ENCODE measurements at places on chromosomes 7 and 10.

- DNase-seq, result peak; percentile 93
Observed at GRCh38 chr7:41955893-41956675, 253.2 kb upstream of the INHBA start.

DNA sequence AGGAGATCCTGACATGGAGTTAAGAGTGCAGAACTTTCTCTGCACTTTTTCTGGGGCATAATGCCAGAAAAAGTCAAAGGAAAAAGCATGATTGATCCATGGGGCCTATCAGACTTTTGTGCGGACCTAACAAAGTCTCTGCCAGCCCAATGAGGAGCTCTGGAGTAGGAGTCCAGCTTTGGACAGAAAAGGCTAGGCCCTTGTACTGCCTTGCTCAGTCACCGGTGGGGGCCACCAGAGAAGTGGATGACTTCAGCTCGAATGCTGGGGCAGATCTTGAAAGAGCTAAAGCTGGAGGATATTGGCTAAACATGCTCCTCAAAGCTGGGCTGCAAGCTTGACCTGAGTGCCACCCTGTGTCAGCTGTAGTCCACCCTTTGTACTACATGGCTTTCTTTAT lies 2.8 kb upstream of the ZC3HAV1 start:
- DNase-seq, result no peak

GRCh38 chr10:80480852-80481251 lies 26.7 kb downstream of the TSPAN14 start:
- DNase-seq, result no peak

DNA sequence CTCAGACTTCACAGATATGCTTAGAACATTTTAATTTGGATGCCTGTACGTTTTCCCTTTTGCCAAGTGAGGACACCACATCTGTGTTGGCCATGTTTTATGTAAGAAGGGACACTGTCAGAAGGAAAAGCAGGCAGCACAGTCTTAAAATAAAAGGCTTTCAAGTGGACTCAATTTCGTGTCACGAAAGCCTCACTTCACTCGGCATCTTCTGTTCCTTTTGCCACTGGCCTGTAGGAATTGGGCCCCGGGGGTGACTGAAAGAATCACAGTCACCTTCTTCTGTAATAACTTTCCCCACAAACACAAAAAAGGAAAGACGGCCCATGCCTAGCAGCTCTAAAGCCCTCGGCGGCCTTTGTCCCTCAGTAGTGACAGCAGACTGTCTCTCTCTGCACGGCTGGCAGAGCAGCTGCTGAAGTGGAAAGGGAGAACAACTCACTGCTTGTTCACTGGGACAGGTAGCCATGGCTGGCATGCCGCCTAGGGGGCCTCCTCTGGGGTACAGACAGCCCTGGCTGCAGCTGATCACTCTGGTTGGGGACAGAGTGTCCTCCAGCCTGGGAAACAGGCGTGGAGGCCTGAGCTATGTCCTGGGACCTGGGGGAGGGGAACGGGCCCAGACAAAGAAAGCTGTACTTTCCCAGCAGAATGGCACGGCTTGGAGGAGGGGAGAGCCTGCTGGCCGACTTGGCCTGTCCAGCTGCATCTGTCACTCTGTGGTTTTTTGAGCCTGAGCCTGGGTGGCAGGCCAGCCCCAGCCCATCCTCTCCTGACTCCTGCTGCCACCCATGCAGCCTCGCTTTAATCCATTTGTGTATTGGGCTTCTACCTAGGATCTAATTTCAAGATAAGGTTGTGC lies 4.4 kb downstream of the RASSF4 start:
- DNase-seq, result peak; percentile 77

DNA sequence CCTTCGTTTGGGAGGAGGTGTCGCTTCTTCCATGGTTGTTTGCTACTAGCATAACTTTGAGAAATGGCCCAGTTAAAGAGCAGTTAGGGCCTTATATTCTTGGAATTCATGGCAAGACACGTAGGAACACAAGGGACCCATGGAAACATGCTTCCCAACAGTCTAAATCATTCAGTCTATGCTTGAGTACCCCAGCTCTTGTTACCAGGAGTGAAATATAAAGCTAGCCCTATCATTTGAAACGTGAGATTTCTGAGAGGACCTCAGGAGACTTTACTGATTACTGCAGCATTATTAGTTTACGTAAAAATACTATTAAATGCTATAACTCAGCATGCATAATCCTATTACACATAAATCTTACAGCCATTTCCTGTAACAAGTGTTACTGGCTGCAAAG lies 328.6 kb upstream of the CDC14C start:
- DNase-seq, result no peak

GRCh38 chr7:9204571-9204970 lies 771.2 kb downstream of the NXPH1 start:
- no peak for DNase-seq

- peak; percentile 54 for DNase-seq
Observed at GRCh38 chr7:13743226-13743625, 246.2 kb downstream of the ETV1 start.

DNA sequence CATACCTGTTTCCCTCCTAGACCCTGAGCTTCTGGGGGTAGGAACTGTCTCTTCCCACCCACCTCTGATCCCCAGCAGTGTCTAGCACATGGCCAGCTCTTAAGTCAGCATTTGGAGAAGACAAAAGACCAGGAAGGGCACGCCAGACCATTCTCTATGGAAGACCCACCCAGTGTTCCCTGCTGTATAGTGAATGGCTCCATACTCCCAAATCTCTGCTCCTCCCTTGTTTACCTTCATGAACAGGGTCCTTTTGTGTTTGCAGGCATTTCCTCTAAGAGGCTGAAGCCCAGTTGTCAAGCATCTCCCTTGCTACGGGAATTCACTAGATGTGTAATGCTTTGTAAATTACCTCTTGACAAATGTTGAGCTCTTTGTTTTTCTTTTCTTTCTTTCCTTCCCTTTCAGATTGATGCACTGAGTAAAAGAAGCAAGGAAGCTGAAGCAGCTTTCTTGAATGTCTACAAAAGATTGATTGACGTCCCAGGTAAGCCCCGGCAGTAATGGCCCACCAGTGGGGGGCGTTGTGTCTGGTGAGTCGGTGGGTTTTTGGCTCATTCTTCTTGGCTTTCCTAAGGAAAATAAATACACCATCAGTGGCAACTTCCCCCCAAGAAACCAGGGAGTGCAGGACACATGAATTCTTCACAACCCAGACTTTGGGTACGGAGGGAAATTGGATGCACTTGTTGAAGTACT lies 216.6 kb upstream of the SH2B2 start:
- DNase-seq, result no peak

GRCh38 chr7:30887464-30887872 lies 24.2 kb upstream of the AQP1 start:
- DNase-seq, result no peak

- no peak for DNase-seq
Observed at GRCh38 chr7:144531181-144531580, 127.7 kb upstream of the NOBOX start.

All from cerebellum (tissue), 4 donors.